ENCODE measurements at places on chromosomes 11 and 22.

- no peak for DNase-seq
These were observed 12.8 kb downstream of the MAPK8IP2 start for GRCh38 chr22:50613291-50613981.

GRCh38 chr11:6654281-6655019, 1.2 kb downstream of the DCHS1 start:
- DNase-seq: no peak

DNA sequence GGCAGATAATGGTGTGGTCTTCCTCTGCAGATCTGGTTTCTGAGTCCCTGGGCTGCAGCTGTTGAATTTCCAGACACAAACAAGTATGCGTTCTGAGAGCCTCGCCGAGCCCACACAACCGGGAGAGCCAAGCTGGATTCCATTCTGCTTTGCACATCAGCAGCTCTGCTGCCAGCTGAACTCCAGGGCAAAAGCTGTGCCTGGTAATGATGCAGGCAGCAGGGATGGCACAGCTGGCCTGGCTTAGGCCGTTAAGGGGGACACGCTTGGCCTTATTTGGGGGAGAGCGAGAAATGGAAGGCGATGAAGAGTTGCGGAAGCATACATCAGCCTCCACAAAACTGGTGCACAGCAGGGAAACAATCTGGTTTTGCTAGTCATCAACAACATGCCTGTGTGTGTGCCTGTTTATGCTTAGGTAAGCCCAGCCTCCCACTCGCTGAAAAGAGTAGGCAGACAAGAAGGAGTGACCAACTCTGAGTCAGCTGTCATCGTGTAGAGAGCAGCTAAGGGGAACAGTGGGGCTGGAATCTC, 25.1 kb downstream of the ADAMTS8 start:
- no peak for DNase-seq

DNA sequence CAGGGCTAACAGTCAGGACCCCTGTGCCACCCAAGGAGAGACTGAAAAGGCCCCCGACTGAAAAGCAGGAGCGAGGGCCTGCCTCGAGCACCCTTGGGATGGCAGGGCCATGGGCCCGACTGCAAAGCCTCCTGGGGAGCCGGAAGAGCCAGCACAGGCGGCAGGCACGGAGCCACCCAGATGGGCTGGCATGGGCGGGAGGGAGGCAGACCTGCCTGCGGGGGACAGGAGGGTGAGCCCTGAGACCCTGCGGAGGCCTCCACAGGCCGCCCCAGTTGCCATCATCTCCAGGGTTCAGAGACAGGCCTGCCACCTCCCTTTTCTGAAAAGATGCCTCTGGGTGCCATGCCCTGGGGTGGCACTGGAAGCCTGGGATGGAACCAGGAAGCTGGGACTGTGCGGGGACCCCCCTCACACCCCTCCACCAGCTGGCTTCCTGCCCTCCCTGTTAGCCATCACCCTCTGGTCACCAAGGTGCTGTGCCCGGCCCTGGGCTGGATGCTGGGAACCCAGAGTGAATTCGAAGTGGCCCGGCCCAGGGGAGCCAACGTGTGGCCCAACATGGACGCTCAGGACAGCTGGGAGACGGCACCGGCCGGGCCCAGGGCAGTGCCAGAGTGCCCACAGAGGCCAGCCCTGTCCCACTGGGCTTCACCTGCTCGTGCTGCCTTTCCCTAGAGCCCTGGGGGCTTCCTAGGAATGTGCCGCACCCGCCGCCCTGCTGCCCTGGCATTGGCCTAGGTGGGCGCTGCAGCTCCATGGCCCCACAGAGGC, 13.8 kb downstream of the TSPAN32 start:
- DNase-seq: no peak

DNA sequence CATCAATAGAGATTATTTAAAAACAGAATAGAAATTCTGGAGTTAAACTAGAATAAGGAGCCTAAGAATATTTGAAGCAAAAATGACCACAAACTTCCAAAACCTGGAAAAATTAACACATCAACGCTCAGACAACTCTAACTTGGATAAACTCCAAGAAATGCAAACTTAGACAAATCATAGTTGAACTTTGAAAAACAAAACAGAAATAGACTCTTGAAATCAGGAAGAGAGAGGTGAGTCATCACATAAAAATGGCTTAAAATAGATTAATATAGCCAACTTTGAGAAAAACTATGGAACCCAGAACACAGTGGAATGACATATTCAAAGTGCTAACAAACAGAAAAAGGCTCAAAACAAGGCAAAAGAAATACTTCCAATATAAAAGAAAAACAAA, 974.2 kb downstream of the JRKL start:
- no peak for DNase-seq

Measured in HAP-1 (cell line).